ENCODE measurements at places on chromosomes 11 and 22. TPM values are rescaled to one million over a fixed set of nuclear protein-coding genes. Genes with fewer than 3 reads are reported as not detected.

Gene OR4A16
- not detected for total RNA-seq

Gene FGF4
- total RNA-seq = not detected

Gene KRTAP5-5
- not detected for total RNA-seq

- DNase-seq = peak; percentile 64
Observed at GRCh38 chr11:74255741-74256375, 55.6 kb downstream of the P4HA3 start.

Gene CRYAB
- not detected for total RNA-seq

Gene DGCR6L
- total RNA-seq = 59.8 TPM

Gene DDX25
- 0.74 TPM for total RNA-seq

DNA sequence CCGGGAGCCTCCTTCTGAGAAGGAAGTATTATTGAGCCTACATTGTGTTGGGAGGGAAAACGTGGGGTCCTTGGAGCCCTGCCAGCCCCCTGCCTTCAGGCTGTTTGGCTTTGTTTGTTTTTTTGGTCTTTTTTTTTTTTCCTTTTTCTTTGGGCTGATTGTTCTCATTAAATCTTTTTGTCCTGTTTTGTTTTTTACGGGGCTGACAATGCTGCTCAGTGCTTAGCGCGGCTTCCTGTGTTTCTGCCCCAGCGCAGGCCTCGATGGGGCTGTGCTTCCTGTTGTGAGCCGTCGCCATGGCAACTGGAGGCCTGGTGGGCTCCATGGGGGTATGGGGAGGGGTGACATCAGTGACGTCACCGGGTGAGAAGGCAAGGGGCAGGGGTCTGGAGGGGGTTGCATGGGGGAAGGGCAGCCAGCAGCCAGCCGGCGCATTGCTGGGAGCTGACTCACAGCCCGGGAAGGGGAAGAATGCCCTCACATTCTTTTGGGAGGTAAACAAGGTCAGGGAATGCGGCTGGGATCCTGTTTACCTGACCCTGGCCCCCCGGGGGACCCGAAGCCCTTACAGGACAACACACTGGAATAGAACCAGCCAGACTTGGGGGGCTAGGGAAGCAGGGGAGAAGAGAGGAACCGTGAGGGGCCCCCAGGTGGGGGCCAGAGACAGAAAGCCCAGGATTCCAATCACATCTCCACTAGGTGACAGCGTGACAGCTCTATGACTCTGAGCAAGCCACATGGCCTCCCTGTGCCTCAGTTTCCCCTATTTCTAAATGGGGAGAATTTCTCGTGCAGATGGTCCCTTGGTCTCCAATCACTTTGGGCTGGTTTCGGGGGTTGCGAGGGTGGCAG is 22.2 kb upstream of the CBX7 start:
- DNase-seq = peak; percentile 94

DNA sequence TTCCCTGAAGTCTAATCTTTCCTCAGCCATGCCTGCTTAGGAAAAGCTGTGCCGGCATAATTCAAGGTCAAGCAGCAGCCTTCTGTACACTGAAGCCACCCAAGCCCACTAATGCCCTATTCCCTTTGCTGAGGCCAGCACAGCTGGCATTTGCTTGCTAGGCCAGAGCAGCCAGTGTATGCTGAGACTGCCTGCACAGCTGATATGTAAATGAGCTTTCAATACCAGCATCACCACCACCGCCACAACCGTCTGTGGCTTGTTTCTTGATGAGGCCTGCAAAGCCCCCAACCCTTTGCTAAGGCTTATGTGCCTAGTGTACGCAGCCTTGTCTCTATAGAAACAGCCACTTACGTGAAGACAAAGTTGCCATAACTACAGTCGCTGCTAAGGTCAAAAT is 56.3 kb upstream of the TNRC6B start:
- no peak for DNase-seq

GRCh38 chr11:66327171-66328030 is 8.8 kb downstream of the RIN1 start:
- DNase-seq = peak; percentile 79

Gene KCNJ1
- total RNA-seq = not detected

Gene SPI1
- not detected for total RNA-seq

Gene UPK2
- not detected for total RNA-seq

Gene GRM5
- total RNA-seq = not detected

DNA sequence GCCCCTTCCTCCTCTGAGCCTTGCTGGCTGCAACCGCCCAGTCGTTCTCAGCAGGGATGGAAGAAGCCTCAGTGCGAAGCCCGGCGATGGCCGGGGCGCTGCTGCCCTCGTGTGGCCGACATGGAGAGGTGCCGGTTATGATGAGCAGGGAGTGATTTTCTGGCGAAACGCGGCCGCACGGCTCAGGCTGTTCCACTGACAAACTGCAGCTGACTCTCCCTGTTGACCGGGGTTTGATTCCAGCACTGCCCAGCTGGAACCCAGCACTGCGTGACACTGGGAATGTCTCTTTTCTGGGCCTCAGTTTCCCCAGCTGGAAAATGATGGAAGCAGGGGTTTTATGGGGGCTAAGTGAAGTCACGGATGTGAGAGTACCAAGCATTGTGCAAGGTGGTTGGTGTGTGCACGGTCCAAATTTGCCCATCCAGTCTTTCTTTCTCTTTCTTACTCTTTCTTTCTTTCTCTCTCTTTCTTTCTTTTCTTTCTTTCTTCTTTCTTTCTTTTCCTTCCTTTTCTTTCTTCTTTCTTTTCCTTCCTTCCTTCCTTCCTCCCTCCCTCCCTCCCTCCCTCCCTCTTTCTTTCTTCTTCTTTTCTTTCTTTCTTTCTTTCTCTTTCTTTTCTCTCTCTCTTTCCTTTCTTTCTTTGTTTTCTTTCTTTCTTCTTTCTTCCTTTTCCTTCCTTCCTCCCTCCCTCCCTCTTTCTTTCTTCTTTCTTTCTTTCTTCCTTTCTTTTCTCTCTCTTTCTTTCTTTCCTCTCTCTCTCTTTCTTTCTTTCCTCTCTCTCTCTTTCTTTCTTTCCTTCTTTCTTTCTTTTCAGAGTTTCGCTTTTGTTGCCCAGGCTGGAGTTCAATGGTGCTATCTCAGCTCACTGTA is 25.8 kb upstream of the MPPED1 start:
- DNase-seq = peak; percentile 86

DNA sequence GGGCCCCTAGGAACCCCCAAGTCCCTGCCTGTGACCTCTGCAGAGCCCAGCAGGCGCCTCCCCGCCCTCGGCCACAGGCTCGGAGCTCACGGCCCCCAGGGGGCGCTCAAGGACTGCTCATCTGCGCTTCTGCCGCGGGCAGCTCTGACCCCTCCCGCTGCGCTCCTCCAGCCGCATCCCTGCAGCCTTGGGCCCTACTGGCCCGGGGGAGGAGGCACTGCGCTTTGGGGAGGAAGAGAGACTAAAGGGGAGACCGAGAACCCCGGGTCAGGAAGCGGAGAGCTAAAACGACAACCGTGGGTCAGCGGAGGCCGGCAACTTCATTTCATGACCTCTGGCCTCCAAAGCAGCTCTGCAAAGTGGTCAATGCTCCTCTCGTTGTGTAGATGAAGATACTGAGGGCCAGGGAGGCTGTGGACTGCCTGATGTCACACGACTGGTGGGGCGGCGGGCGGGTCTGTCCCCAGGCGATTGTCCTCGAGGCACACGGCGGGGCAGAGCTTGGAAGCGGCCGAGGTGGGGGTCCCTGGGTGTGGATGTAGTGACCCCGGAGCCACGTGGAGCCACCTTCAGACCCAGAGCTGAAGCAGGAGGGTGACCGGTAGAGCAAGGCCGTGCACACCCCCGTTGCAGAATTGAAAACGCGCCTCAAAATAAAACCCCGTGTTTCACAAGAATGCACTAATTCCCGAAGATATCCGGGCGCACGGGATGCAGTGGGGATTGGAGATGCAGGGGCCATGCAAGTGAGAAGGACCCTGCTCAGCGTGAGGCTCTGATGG is 2.7 kb upstream of the KRTAP5-6 start:
- peak; percentile 79 for DNase-seq

DNA sequence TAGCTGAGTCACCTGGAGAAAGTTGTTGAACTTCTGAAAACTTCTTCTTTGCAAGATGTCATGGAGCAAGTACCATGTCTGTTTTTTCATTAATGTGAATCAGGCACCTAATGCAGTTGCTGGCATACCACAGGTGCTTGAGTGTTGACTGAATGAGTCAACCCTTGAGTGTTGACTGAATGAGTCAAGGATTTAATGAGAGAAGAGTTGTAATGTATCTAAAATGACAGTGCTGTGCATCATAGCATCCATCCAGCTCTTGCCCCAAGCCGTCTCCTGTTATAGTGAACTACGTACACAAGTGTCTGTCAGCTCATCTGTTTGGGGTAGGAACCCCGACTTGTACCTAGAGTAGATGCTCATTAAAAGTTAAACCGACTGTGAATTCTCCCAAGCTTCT is 93.1 kb downstream of the CWC15 start:
- peak; percentile 70 for DNase-seq

DNA sequence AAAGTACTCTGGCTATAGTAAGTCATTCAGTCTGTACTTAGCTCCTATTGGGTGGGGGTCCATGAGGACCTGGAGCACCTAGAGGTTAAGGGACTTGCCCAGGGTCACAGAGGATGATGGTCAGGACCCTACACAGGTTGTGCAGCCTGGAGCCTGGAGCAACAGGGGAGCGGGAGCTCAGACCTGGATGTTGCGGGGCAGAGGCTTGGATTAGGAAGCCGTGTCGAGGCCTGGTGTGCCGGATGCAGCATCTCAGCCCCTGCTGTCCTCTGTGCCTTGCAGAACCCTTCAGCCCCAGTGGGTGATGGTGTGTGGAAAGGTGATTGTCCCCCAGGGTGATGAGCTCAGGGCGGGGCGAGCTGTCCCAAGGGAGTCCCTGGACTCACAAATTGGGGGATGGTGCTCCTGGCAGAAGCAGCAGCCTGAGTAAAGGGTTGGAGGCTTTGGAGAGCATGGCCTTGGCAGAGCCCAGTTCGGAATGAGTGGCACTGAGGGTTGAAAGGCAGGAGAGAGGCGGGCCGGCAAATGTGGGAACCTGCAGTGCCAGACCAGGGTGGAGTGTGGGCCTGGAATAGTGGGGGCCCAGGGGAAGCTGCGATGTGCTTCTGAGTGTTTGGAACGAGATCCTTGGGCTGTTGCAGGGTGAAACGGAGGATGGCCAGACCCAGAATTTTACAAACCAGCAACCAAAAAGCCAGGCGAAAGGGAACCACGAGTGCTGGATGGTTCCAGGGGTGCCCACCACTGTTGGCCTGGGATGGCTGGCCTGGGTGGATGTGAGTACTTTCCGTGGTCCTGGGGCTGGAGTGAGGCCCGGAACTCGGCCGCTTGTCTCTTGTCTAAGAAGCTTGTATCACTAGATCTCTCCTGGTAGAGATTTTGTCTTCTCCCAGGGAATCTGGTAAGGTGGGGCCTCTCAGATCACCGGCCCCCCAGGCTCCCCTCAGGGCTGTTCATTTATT is 2.9 kb downstream of the TPCN2 start:
- DNase-seq = no peak

DNA sequence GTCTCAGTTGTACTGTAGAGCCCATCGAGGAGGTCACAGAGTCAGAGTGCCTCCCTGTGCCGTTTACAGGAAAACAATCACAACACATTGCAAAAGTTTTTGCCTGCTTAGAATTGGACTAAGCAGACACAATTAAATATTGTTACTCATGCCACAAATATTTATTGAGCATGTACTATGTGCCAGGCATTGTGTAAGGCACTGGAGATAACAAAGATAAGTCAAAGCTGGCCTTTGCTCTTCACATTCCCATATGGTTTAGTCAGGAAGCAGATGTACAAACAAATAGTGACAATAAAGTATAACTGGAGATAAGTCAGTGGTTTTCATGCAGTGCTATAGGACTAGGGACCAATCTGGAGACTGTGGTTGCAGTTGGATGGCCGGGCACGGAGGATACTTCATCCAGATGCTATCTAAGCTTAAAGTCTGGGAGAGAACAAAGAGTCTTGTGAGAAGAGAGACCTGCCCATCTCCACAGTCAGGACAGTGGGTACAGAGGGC is 550.7 kb downstream of the INSC start:
- peak; percentile 50 for DNase-seq

- no peak for DNase-seq
Observed at GRCh38 chr11:2265854-2266585, 4.4 kb downstream of the ASCL2 start.

- peak; percentile 79 for DNase-seq
Observed at GRCh38 chr22:46537225-46537945, at the start of gene CELSR1. Gene CELSR1 (minus strand): TSS chr22:46537620. CDS start chr22:46537170, 450 bp downstream.

Gene TRPT1
- total RNA-seq = 19.9 TPM

Gene CASP1
- total RNA-seq = 9.3 TPM

Gene MMP11
- 4.2 TPM for total RNA-seq

- DNase-seq = peak; percentile 47
Observed at GRCh38 chr22:24938741-24939341, 7.7 kb downstream of the LHFPL7 start.

DNA sequence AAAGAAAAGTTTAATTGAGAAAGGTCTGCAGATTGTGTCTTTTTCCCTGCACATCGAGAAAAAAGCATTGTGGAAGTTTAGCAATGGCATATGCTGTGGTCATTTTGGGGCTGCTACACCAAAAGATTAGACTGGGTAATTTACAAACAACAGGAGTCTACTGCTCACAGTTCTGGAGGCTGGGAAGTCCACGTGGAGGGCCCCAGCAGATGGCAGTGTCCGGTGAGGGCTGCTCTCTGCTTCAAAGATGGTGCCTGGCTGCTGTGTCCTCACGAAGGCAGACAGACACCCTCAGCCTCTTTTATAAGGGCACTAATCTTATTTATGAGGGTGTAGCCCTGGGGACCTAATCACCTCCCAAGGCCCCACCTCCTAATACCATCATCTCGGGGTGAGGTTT is 21.1 kb downstream of the PHF21B start:
- no peak for DNase-seq

DNA sequence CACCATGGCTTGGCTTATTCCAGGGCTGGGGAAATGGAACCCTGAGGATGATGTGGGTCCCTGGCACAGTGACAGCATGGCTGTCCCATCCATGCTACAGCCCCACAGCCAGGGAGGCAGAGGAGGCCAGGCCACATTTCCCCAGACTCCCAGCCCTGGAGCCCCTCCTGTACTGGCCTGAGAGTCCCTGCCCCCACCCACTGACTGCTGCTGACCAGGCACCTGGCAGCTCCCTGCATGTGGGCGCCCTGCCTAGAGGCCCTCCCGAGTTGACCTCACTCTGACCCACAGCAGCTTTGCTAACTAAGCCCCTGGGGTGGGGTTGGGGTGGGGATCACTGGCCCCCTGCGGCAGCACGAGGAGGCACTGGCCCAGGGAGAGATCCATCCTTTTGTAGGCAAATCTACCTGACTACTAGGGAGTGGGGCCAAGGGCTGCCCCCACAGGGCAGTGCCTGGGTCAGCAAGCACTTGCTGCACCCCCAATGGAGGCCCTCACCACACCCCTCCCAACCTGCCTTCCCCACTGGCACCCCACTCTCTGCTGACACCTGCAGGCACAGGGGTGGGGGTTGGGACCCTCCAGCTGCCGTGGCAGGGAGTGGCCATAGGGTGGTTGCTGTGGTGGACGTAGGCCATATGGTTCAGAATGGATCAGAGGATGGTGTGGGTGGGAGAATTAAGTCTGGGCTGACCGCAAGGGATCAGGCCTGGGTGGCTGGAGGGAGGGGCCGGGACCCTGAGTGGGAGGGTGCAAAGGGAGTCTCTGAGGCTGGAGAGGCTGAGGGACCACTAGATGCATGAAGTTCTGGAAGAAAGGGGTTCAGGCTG is 17.4 kb downstream of the ARVCF start:
- no peak for DNase-seq

Gene TOP3B
- total RNA-seq = 20.6 TPM

Gene CYB5R2
- 1.1 TPM for total RNA-seq

- DNase-seq = no peak
Observed at GRCh38 chr11:2375341-2375853, 1.7 kb upstream of the CD81 start.

GRCh38 chr11:61147791-61148620 is 13.2 kb downstream of the VPS37C start:
- DNase-seq = no peak
